ENCODE measurements at places on chromosomes 4 and X.
A peak's percentile ranks its signal among the peaks of the same experiment; 100 is the strongest.

GRCh38 chr4:167114416-167114971, 119.8 kb downstream of the SPOCK3 start:
- no peak for DNase-seq

- no peak for DNase-seq
These were observed 369.6 kb upstream of the SLC7A11 start for GRCh38 chr4:138611721-138612120.

GRCh38 chr4:86452924-86453531, 93.2 kb upstream of the MAPK10 start:
- DNase-seq = no peak

DNA sequence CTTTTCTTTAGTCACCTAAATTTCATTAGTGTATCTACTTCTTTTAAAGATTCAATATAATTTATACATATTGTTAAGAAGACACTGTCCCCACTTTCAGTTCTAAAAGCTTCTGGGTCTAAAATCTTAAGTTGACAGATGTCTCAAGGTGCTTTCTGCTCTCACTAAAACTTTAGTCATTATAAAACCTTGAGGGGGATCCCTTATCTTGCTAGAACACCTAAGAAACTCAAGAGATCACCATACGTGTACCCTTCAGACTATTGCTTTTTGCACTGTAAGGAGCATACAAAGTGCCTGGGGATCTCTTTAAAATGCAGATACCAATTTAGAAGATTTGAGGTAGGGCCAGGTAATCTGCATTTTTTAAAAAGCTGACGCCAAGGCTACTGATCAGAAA, 30.1 kb downstream of the CYBB start:
- no peak for DNase-seq

- DNase-seq = no peak
These were observed 22.4 kb upstream of the KIT start for GRCh38 chr4:54635318-54635717.

DNA sequence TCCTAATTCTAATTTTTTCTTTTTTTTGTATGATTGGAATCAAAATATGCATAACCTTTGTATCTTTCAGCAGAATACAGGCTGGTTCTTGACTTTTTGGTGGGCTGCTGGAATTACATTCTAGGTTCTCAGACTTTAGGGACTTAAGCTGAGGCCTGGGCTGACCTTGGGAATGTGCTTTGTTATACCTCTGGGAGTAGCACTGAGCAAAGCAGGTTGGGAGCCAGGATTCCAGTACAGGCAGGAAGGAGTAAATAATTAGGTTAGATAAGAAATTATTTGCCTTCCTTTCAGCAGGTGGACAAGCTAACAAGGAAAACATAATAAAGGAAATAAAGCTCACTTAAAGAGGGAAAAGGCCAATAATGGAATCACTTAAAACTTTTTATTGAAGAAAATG, 49.9 kb upstream of the SLC4A4 start:
- DNase-seq = no peak

DNA sequence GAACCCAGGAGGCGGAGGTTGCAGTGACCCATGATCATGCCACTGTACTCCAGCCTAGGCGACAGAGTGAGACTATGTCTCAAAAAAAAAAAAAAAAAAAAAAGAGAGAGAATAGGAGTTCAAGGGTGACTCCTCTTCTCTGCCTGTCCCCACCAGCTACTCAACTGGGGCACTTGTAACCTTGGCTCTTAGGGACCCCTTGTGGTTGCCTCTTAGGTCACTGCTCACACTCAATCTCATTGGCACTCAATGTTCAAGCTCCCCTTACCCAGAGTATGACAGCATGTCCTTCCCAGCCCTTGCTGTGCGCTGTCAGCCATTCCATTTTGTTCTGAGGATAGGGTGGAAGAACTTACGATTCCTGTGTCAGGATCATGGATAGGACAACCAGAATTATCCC, 82.4 kb upstream of the BEND4 start:
- DNase-seq = no peak

- peak; percentile 47 for DNase-seq
These were observed 1.2 kb downstream of the CD38 start for GRCh38 chr4:15779306-15779705.
